Calu3 (cell line): ENCODE measurements at places on chromosomes 4 and X.

GRCh38 chrX:15781961-15782699 is 8.2 kb upstream of the ZRSR2 start:
- no peak for DNase-seq

DNA sequence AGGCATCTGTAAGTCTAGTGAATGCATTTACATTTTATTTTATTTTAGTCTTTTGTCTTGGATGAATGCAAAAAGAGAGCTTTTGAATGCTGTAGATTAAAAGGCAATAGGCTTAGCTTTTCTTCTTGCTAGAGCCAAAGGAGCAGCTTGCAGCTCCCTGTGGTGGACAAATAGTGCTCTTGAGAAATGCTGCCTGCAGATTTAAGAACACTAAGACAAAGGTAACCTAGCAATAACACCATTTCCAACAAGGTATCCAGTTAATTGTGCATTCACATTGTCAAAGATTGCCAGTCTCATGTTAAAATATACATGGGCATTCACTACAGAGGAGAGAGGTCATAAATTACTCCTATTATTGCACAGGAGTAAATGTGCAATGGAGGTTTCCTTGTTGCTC is 859.2 kb upstream of the PRKX start:
- no peak for DNase-seq

- no peak for DNase-seq
Observed at GRCh38 chr4:152545088-152545487, 9.2 kb upstream of the FBXW7 start.

- no peak for DNase-seq
Observed at GRCh38 chr4:147104768-147105167, 159.1 kb upstream of the TTC29 start.

GRCh38 chrX:13102636-13103035 is 58.2 kb upstream of the FAM9C start:
- no peak for DNase-seq
